GM13977 (cell line): ENCODE measurements at places on chromosomes 2 and 18.

GRCh38 chr2:11532416-11533055 is 1.3 kb upstream of the GREB1 start:
- no peak for DNase-seq

GRCh38 chr2:46431481-46432235 is 47.7 kb upstream of the TMEM247 start:
- DNase-seq: no peak

DNA sequence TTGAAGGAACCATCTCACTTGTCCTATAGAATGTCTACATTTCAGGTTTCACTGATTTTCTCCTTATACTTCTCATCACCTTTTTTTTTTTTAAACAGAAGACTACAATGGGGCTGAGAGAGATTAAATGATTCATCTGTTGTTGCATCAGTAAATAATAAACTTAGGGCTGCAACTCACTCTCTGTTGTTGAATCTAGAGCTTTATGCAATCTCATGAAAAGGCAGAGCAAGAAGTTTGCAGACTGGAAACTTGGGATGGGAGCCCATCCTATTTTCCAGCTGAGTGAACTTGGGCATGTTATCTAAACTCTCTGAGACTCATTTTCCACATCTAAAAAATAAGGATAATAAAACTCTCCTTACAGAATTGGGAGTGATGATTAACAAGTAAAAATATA is 58.4 kb downstream of the PDE1A start:
- no peak for DNase-seq

DNA sequence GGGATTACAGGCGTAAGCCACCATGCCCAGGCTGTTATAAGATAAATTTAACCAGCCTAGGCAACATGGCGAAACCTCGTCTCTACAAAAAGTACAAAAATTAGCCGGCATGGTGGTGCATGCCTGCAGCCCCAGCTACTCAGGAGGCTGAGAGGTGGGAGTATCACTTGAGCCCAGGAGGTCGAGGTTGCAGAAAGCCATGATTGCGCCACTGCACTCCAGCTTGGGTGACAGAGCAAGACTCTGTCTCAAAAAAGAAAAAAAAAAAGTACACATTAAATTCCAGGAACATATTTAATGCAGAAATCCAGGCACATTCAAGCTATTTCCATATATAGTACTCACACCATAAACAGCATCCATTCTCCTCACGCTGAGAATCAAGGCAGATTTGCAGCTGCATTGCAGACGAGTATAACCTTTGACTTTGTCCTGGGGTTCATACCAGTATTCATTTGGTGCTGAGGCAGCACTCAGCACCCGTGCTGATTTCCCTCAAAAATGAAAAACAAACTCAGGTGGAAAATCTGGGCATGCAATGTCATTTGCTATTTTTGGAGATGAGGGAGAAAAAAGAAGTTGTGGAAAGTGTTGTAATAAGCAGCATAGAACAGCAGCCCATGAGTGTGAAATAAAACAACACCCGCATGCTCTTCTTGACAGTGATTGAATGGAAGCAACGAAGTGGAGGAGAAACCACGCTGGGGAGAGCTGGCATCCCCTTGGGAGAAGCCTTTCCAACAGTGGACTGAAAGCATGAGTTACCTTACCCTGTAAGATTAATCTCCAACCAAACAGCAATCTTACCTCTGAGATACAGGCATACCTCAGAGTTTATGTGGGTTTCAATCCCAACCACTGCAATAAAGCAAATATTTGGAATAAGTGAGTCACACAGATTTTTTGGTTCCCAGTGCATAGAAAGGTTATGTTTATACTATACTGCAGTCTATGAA is 46.8 kb upstream of the ANXA4 start:
- DNase-seq: no peak

- no peak for DNase-seq
Measured at GRCh38 chr2:147511491-147511948, 333.3 kb upstream of the ACVR2A start.
